Stimulated activated CD8-positive, alpha-beta memory T cell treated with anti-CD3 and anti-CD28 coated beads, Interleukin-4, amount 100 ng/mL, for 1 hour (primary cell): ENCODE measurements at places on chromosomes 2 and 18.

- no peak for DNase-seq
These were observed 144.1 kb downstream of the PRPF40A start for GRCh38 chr2:152573168-152573567.

DNA sequence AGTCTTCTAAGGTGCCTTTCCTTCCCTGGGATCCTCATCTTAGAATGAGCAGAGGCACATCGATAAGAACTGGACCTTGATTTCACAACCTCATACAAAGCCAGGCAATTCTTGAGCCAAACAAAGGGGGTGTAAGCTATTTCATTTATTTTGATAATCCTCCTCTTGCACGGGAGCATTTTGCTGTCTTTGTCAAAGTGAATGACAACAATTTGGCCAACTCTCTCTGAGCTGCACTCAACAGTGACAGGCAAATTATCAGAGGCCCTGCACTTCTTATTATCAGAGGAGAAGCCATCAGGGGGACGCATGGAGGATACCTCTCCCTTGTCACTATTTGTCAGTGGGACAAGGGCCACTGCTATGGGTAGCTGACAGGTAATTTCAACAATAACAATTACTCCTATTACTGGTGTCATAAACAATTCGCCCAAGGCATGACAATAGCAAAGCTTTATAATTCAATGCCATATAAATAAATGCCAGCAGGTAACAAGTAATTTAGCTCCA, 260.4 kb downstream of the MEIS1 start:
- no peak for DNase-seq

DNA sequence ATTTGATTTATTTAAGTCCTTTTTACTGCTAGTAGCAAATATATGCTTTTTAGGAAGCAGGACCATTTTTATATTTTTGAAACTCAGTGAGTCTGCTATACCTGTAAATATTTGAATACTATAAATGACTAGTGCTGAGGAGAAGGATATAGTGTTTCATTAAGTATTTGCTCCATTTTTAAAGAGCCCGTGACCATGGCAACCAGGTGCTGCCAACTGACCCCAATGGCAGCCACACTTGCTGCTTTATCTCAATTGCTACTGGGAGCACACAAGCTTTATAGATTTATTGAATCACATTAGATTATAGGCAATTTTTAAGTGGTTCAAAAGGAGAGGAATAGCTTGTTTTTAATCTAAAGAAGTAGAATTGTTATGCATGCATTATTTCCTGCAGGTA, 142.0 kb downstream of the SCG2 start:
- no peak for DNase-seq

GRCh38 chr2:69704446-69704845, 37.5 kb upstream of the ANXA4 start:
- DNase-seq: no peak

DNA sequence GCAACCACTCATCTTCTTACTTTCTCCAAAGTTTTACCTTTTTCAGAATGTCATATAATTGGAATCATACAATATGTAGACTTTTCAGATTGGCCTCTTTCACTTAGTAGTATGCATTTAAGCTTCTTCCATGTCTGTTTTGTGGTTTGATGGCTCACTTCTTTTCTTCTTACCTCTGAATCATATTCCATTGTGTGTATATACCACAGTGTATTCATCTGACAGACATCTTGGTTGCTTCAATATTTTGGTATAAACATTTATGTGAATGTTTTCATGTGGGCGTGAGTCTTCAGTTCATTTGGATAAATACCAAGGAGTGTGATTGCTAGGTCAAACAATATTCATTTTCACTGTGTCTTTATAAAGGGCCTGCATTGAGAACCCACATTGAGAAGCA, 136.1 kb upstream of the NOSTRIN start:
- no peak for DNase-seq
